ENCODE measurements at places on chromosomes 3 and 15. TPM values are rescaled to one million over a fixed set of nuclear protein-coding genes. Genes with fewer than 3 reads are reported as not detected.

GRCh38 chr3:153889905-153890334 lies 231.3 kb upstream of the ARHGEF26 start:
- DNase-seq: no peak

DNA sequence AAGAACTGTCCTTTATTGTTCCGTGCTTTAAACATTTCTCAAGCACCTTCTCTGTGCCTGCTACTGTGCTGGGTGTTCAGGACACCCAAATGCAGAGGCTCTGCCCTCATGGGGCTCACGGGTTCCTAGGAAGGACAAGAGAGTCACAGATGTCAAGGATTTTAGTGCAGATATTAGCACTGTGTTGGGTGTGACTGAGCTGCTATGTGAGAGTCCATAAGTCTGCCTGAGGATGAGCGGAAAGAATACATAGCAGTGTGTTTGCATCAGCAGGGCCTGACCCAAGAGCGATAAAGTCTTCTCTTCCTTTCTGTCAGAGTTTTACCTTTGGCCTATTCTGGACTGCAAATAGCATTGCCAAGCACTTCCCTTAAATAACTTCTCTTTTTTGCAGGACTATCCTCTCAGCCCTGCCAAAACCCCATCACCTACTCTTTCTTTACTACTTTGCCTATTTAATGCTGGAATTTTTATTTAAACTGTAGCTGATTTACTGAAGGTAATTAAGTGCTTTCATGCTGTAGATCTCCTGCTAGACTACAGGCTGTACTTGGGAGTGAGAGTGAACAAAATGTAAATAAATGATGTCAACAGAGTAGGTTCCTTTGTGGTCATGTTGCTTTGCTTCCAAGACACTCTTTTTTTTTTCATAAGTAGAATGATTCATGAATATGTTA lies 459.4 kb upstream of the TPRG1 start:
- peak; percentile 72 for DNase-seq

GRCh38 chr15:96053781-96054428 lies 276.6 kb upstream of the NR2F2 start:
- DNase-seq: no peak

GOLGB1 gene
- total RNA-seq: 45.2 TPM

DNA sequence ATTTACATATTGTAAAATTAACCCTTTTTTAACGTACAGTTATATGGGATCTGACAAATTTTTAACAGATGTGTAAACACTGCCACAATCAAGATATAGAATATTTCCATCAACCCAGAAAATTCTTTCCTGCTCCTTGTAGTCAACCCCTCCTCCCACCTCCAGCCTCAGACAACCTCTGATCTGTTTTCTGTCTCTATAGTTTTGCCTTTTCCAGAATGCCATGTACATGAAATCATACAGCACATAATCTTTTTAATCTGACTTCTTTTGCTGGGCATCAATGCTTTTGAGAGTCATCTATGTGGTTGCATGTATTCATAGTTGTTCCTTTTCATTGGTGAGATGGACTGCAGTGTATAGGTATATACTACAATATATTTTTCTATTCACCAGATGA lies 153.0 kb downstream of the SMAD6 start:
- DNase-seq: no peak
